ENCODE measurements at places on chromosomes 7 and 10.

- DNase-seq: peak; percentile 5
Observed at GRCh38 chr7:926061-927030, 28.1 kb downstream of the ADAP1 start.

- DNase-seq: no peak
Observed at GRCh38 chr7:35874886-35875285, 74.0 kb downstream of the SEPTIN7 start.

DNA sequence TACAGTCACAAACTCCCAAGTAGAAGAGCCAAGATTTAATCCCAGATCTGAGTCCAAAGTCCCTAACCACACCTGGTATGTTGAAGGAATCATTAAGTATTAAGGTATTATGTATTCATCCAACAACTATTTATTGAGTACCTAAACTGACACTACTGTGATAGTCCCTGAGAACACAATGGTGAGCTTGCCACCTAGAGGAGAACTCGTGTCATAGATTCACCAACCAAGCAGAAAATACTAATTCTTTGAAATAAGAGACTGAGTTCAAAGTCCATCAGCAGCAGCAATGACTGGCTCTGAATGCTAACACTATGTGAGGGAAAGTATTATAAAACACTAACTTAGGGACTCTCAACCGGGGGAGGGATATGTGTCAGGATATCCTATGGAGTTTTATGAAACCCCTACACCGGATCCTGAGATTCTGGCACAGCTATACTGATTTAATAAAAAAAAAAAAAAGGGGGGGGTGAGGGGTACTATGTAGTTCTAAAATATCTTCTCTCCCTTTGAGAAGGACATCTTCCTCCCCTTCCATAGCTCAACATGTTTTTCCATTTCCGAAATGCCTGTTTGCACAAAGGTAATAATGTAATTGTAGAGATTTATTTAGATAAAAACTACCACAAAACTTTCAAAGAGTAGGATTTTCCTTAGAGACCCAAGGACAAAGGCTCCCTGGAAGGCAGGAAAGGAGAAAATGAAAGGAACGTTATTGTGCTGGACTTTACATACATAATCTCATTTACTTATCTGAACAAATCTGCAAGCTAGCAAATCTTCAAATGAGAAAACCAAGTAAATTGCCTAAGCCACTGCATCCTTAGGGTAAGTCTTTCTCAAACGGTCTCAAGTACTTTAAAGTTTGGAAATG lies 1.6 kb downstream of the NCOA4 start:
- peak; percentile 62 for DNase-seq

DNA sequence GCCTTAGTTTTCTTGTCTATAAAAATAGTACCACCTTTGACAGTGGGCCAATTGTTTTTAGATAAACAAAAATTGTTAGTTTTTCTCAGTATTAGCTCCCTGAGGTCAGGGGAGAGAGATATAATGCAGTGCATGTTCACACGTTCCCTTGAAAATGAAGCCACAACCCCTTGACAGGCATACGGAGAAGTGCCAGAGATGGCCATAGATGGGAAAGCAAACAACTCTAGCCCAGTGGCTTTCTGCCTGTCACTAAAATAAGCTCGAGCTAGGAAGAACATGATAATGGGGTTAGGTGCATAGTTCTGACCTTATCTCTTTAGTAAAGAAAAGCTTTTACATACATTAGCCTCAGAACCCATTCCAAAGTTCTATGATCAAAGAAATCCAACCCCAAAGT lies 124.9 kb downstream of the CHRM2 start:
- DNase-seq: no peak

GRCh38 chr7:36880108-36880507 lies 155.8 kb upstream of the AOAH start:
- DNase-seq: no peak

- DNase-seq: no peak
Observed at GRCh38 chr7:124462249-124462648, 303.3 kb downstream of the GPR37 start.

- no peak for DNase-seq
Observed at GRCh38 chr10:35577926-35578617, 27.1 kb upstream of the GJD4 start.

- peak; percentile 47 for DNase-seq
Observed at GRCh38 chr10:74932648-74933047, 106.2 kb downstream of the KAT6B start.

DNA sequence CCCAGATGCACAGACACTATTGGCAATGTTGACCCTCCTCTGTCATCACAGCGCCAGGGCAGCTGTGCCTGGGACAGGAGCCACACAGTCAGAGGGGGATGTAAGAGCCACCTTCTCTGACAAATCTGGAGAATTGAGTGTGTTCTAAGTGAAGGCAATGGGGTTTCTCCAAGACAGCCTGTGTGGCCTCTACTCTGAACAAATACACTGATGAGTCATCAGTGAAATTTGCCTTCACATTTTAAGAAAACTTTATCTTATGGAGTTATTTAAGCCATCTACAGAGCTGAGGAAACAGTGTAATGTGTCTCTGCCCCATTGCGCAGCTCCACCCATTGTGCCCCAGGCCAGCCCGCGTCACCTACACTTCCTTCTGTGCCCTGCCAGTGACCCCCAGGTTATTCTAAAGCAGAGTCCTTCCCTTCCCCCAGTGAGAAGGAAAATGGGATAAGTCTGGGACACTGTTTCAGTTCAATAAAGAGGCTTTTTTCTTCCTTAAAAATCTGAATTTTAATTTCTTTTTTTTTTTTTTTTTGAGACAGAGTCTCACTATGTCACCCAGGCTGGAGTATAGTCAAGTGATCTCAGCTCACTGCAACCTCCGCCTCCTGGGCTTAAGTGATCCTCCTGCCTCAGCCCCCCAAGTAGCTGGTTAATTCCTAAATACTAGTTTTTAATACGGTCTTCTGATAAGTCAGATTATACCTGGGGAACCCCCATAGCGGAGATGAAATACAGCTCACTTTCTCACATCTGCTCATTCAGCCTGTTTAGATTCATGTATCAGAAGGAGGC lies 21.8 kb downstream of the AKR1E2 start:
- DNase-seq: no peak

- DNase-seq: no peak
Observed at GRCh38 chr7:106778656-106779250, 86.3 kb upstream of the PIK3CG start.

DNA sequence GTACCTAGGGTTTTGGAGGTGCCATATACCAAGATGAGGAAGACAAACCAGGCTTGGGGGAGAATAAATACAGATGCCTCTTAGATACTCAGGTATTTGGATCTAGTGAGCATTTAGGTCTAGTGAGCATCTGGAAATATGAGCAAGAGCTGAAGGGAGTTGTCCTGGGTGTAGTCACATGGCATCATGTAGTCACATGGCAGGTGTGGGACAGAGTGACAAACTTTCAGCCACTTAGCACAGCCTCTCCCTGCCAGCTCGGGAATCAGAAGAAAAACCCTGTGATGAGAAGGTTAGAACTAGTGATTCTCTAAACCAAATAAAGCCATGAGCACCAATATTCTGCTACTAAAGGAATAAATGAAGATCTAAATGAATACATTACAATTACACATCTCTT lies 24.3 kb downstream of the RGR start:
- no peak for DNase-seq

DNA sequence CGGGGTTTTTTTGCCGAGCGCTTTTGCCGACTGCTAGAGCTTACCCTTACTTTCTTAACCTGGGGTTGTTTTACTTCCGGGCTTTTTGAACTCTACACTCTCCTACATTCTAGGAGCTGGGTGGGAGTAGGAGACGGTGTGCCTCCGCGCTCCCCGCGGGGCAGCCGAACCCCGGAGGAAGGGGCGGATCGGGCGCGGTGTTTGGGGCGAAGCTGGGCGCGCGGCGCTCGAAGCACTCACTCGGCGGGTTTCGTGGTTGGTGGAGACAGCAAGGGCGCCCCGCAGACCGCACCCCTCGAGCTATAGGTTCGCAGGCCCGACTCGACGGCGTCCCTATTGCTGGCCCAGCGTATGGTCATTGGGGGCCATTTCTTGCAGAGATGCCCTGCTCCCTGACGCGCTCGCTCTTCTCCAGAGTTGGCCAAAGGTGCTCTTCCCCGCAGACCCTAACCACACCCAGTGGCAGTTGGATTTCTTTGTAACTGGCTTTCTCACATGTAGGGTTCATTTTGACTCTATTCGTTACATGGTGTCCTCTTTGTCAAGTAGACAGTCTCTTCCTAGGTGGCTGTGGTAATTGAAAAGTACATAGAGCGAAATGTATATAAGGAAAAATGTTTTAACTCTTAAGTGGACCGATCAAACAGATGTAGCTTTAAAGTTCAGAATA lies 364 bp downstream of the ZNF518A start:
- DNase-seq: peak; percentile 71

DNA sequence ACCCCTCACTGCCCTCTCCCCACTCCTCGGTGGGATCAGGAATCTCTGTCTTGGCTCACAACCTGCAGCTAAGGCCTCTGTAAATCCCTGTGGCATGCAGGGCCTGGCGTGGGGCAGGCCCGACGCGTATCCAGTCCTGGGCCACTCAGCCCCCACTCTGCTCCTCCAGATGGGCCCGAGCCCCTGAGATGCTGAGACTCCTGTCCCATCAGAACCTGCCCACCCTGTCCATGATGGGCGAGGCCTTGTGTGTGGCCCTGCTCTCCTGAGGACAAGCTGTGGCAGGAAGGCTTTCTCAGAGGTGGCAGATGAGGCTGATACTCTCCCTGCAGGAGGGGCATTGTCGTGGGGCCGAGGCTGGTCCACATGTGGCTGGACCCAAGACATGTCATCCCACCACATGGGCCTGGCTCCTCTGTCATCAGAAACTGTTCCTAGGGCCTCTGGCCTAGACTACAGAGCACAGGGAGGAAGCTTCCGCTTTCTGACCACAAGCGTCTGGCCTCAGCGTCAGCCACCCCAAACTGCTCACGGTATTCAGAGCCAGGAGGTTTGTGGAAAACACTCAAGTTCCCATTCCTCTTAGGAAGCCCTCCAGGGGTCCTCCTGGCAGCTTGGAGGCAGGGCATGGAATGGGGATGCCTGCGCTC lies 6.0 kb downstream of the ALOX5 start:
- no peak for DNase-seq

DNA sequence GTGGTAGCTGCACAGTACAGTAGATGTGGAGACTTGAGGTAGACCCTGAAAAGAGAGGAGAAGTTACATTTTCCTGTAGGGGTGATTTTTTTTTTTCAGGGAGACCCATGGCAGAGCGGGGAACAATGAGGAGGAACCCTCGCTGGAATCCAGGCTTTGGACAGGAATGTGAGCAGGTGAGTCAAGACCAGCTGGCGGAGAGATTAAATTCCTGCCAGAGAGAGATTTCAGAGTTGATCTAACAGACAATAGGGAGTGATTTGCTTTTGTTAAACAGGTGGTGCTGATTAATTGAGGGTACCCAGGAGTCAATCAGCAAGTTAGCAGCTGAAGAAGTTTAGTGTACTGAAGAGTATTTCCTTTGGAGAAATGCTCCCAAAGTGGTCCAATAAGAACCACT lies 41.6 kb upstream of the MINDY3 start:
- DNase-seq: no peak

DNA sequence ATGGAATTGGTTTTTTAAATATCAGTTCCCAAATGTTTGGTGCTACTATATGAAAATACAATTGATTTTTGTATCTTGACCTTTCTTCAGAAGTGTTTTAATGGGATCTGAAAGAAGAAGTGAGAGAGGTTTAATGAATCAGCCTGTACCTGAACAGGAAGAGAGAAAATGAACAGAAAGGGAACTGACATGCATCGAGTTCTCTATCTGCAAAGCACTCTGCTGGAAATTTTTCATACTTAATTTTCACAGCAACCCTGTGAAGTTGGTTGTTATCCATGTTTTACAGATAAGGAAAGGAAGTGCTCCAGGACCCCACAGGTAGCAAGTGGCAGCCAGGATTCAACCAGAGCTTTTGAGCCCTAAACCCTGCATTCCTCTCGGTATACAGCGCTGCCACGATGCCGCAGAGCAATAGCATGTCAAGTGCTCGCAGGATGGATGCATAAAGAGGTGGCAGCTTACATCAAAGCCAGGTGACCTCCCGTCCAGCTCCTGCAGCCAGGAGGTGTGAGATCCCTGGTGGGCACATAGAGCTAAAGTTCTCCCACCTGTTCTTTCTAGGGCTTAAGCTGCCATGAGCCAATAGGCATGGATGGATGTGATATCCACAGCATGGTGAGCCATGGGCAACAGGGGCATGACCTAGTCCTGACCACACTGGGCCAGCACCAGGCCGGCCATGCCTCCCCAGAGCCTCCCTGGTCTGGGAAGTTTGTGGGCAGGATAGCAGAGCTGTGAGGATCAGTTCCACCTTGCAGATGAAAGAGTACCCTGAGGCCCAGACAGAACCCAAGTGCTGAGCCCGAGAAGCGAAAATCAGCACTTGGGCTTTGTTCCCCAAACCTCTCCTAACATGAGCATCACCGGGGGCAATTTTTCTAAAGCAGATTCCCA lies 57.2 kb downstream of the CALML3 start:
- no peak for DNase-seq

GRCh38 chr10:86221442-86222335 lies 144.9 kb downstream of the GRID1 start:
- no peak for DNase-seq

- no peak for DNase-seq
Observed at GRCh38 chr10:45644527-45644926, 28.0 kb downstream of the ZFAND4 start.

DNA sequence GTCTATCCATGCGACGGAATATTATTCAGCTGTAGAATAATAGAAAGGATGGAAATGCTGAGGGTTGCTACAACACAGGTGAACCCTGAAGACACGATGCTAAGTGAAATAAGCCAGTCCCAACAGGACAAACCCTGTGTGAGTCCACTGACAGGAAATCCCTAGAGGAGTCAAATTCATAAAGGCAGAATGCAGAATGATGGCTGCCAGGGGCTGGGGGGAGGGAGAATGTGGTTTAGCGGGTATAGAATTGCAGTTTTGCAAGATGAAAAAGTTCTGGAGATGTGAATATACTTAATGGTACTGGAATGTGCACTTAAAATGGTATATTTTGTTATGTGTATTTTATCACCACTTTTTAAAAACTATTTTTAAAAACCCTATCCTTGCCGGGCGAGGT lies 36.9 kb upstream of the DOCK1 start:
- DNase-seq: no peak

DNA sequence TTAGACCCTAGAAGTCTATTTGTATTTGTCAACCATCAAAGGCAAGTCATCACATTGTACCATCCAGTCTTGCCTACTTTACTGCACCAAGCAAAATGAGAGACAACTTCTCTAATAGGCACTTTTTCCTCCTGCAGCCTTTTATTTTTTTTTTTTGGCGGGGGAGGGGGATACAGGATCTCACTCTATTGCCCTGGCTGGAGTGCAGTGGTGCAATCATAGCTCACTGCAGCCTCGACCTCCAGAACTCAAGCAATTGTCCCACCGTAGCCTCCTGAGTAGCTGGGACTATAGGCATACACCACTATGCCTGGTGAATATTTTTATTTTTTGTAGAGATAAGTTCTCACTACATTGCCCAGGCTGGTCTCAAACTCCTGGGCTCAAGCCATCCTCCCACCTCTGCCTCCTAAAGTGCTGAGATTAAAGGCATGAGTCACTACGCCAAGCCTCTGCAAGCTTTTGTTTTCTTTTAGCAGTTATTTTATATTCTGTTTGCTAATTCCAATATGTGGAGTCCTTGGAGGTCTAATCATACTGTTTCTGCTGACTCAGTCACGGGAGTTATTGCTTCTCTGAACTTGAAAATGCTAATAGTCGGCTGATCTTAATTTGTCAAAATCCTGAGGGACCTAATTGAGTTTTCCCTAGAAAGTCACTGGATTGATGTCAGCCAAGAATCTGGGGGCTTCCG lies 14.2 kb downstream of the KPNA7 start:
- DNase-seq: no peak

- no peak for DNase-seq
Observed at GRCh38 chr10:90328459-90328858, 529.4 kb downstream of the HTR7 start.

- no peak for DNase-seq
Observed at GRCh38 chr7:41193738-41194282, 509.1 kb downstream of the INHBA start.
